ENCODE measurements at places on chromosomes 11 and 22. TPM values are rescaled to one million over a fixed set of nuclear protein-coding genes. Genes with fewer than 3 reads are reported as not detected.

The MOV10L1 gene
- total RNA-seq: 2.6 TPM

The DEFB131B gene
- not detected for total RNA-seq

The OR8B3 gene
- not detected for total RNA-seq

The SNX32 gene
- 0.97 TPM for total RNA-seq

The OR5P2 gene
- total RNA-seq: not detected

The EXPH5 gene
- total RNA-seq: 3.4 TPM

The FOLR1 gene
- total RNA-seq: 0.24 TPM

The TCN1 gene
- not detected for total RNA-seq

The OR51B2 gene
- not detected for total RNA-seq

The FOLH1 gene
- total RNA-seq: 1.3 TPM

The THY1 gene
- 455 TPM for total RNA-seq

The ZNF280B gene
- total RNA-seq: 0.12 TPM

The OR8A1 gene
- total RNA-seq: under 0.01 TPM

The LZTR1 gene
- total RNA-seq: 91.0 TPM

The GAB4 gene
- not detected for total RNA-seq

The KRTAP5-8 gene
- total RNA-seq: not detected

The TSGA10IP gene
- not detected for total RNA-seq

The RASL10A gene
- total RNA-seq: not detected

The CDC42BPG gene
- total RNA-seq: 0.32 TPM

The ADAMTS15 gene
- total RNA-seq: 0.85 TPM

The CATSPERZ gene
- total RNA-seq: not detected

The SLC22A25 gene
- total RNA-seq: not detected

The PRAME gene
- total RNA-seq: 0.49 TPM

The OR2AG2 gene
- total RNA-seq: 0.12 TPM

The MAJIN gene
- not detected for total RNA-seq

The IGSF22 gene
- total RNA-seq: not detected

The AMOTL1 gene
- total RNA-seq: 70.9 TPM

The RTCB gene
- total RNA-seq: 88.3 TPM

The SYT13 gene
- not detected for total RNA-seq

The ANO1 gene
- 0.16 TPM for total RNA-seq

The FADS1 gene
- 347 TPM for total RNA-seq

The DBX1 gene
- total RNA-seq: not detected

The PARVA gene
- total RNA-seq: 142 TPM

The ADAMTS8 gene
- total RNA-seq: 0.12 TPM

The KDELR3 gene
- 124 TPM for total RNA-seq

The SLC16A8 gene
- under 0.01 TPM for total RNA-seq

The KCNJ1 gene
- not detected for total RNA-seq

The TYR gene
- 0.16 TPM for total RNA-seq

The STIP1 gene
- 125 TPM for total RNA-seq

The C11orf91 gene
- total RNA-seq: not detected

The KCNC1 gene
- 0.16 TPM for total RNA-seq

The OR52E1 gene
- not detected for total RNA-seq

The CARD10 gene
- 17.4 TPM for total RNA-seq

The SCUBE1 gene
- not detected for total RNA-seq

The LIMK2 gene
- 21.3 TPM for total RNA-seq

The C22orf23 gene
- total RNA-seq: 0.65 TPM

The MS4A12 gene
- not detected for total RNA-seq
